ENCODE measurements at places on chromosomes 7 and 10.

- DNase-seq = no peak
These were observed 27.9 kb downstream of the BBS9 start for GRCh38 chr7:33157311-33157710.

DNA sequence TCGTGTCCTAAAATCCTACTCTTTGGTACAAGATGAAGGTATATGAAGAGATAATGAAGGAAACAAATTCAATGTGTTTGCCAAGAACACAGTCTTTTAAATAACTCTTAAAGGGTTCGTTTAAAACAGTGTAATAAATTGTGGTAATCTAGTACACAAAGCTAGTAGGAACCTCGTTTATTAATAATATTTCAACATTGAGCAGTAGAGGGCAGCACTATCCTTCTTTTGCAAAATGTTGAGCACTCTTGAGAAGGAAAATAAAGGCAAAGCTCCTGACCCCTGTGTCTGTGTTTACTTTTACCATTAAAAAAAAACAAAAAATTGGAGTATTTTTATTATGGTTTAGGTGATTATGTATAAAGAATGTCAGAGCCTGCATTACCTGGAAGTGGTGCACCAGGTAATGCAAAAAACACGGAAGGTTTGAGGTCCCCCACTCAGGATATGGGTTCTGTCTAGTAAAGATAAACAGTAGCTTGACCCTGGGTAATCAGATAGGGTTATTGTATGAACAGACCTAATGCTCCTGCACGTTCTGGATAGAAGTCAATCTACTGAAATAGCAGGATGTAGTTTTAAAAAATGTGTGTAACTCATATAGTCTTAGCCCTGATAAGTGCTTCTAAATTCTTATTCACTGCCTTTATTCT lies 5.7 kb upstream of the GOT1 start:
- no peak for DNase-seq

DNA sequence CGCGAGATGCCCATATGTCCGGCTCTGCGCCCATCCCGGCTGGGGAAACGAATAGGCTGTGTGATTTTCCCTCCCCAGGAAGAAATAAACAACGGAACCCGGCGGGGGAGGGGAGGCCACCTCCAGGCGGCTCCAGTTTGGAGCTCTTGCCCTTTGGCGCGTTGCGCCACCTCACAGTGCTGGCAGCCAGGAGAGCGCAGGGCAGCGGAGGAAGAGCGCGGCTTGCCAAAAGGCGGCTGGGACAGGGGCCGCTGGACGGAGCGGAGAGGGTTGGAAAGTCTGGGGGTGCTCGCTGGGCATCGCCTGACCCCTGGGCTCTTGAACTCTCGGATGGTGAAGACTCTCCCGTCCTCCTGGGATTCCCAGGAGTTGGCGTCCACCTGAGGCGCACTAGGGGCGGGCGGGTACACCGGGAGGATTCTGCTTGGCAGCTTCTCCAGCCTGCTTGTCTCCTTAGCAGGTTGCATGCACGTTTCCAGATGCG lies 5.3 kb upstream of the NEUROG3 start:
- DNase-seq = no peak

- DNase-seq = no peak
These were observed 108.2 kb downstream of the COL26A1 start for GRCh38 chr7:101470668-101471487.

DNA sequence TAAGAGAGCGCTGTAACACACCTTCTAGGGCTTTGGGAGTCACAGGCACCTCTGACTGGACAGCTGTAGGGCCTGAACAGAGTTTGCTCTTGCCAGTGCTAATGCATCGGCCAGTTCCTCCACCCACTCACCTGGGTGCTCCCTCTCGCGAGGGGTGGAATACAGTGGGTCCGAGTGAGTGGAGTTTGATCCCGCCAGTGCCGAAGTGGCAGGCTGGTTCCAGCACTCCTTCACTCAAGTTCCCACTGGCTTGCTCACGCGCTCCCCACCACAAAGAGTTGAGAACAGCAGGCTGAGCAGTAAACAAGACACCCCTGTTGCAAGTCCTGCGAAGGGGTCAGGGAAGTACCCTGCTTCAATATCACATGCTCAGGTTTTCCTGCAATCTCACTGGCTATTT lies 91.8 kb downstream of the SNX13 start:
- no peak for DNase-seq

GRCh38 chr10:90352288-90352687 lies 505.6 kb downstream of the HTR7 start:
- no peak for DNase-seq

DNA sequence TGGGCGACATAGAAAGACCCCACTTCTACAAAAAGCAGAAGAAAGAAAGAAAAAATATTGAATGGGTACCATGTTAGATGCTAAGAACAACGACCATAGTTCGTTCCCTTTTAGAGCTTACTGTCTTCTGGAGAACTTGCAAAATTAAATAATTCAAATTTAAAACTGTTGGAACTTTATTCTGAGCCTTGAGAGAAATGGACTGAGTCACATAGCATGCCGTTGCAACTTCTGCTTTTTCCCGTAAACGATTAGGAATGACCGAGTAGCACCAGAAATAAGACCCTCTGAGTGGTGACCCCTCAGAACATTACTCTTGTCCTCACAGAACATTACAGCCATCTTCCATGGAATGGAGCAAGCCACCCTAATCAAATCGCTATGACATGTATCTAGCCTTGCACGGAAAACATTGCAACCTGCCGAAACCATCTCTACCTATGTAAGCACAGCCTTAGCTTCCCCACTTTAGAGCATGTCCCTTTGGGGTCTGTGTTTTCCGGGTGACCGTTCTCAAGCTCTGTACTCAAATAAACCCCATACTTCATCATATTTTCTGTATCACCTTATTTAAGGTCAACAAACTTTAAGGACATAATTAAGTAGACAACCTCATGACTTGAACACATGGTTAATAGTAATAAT lies 179.1 kb downstream of the PRKCQ start:
- no peak for DNase-seq

GRCh38 chr7:148700661-148701064 lies 2.0 kb downstream of the CUL1 start:
- no peak for DNase-seq

GRCh38 chr10:24661376-24661775 lies 62.3 kb downstream of the ARHGAP21 start:
- no peak for DNase-seq

DNA sequence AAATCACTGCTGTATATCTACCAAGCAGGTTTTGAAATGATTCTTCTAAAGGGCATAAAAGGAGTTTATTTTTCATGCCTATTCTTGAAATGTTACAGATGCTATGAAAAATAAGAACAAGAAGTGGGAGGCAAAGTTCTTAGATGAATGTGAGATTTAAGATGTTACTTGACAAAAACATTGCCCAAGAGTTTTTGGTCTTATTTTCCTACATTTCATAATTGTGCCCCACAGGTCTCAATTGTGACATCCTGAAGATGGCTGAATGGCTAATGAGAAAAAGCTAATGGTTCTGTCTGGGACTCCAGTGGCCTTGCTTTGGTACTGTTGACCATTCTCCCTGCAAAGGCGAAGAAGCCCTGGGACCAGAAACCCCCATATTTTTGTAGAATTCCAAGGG lies 43.0 kb upstream of the IFRD1 start:
- no peak for DNase-seq

- DNase-seq = no peak
These were observed 276.9 kb downstream of the TCF7L2 start for GRCh38 chr10:113226831-113227445.

DNA sequence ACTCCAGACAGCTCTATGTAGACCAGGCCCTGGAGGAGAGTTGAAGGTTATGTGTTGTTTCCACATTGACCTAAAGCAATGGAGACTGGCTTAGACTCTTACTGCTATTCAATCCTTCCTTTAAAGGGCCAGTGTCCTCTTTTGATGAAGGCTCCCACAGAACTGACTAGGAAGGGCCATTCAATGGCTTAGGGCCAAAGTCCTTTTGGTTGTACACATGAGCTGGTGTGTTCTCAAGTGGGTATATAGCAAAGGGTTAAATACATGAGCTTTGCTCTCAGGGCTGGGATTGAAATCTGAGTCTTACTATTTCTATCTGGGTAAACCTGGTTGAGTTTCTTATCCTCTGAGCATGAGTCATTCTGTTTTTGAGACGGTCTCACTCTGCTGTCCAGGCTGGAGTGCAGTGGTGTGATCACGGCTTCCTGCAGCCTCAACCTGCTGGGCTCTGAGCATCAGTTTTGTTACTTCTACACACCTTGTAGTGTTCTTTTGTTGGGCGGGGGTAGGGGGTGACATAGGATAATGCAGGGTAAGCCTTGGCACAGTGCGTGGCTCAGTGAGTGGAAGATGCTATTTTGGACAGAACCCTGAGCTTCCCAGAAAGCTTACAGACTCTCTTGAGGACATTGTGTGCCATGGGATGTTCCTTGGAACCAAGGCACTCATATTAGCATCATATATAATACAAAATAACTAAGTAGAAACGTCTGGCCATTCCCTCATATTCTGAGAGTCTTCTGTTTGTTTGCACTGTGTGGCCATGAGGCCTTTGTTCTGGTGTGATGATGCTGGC lies 90.1 kb downstream of the ABCC2 start:
- DNase-seq = no peak

DNA sequence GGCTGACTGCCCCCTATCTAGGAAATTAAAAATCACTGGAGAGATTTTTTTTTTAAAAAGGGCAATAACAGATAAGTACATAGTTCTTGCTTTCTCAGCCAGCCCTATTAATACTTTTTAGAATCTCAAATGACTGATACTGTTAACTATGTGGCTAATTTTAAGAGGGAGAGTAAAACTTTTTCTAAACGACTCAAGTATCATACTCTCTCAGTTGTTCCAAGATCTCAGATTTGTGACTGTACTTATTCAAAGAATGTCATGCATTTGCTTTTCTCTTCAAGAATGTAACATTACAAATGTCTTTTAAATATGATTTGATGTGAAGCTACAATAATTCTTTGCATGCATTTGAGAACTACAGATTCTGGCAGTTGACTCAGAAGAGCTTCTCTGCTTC lies 55.4 kb upstream of the RAB11FIP2 start:
- no peak for DNase-seq

GRCh38 chr7:31744294-31744874 lies 57.4 kb downstream of the PPP1R17 start:
- no peak for DNase-seq

- no peak for DNase-seq
These were observed 201.0 kb upstream of the PTN start for GRCh38 chr7:137544453-137545058.

DNA sequence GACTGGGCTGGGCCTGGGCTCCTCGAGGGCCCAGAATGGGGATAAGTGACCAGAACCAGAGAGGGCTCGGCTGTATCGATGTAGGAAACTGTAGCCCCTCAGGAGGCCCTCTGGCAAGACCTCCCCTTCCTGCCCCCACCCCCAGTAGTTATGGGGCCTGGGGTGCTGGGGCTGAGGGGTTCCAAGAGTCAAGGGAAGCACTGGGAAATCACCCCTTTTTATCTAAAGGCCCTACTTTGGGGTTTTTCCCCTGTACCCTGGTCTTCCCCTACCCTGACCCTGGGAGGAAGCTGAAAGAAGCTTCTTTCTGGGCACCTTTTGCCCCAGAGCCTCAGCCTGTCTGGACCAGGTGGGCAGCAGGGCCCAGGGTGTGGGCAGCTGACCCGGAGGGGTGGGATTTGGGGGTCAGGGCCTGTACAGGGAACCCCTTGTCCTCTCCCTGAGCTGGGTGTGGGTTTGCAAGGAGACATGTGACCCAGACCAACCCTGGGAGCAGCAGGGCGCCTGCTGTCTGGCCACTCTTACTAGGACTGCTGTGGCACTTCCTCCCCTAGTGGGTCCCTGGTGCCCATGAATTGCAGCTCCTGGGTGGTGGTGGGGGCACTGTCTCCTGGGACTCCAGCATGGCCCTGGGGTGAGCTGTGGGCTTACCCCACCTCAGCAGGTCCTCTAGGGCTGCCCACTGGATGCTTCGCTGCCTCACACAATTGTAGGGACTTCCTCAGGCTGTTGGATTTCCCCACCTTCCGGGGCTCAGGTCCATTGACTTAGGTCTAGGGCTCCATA lies 1.5 kb downstream of the IRF5 start:
- DNase-seq = no peak

- no peak for DNase-seq
These were observed 8.9 kb downstream of the CDK14 start for GRCh38 chr7:90605055-90605454.

DNA sequence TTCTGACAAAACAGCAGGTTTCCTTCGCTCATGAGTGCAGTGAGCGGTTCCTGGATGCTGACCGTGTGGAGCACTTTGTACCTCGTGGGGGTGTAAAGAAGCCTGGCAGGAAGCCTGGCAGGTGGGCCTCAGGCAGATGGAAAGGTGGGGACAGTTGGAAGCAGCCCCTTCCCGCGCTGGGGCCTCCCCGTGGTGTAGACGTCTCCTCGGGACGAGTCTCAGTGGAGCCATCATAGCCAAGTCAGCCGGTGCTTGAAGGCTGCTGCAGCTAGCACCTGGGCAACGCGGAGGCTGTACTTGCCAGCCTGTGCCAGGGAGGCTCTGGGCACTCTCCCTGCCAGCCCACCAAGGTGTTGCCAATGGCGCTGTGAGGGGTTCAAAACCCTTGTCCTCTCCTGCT lies 154.5 kb downstream of the WDR37 start:
- DNase-seq = no peak

DNA sequence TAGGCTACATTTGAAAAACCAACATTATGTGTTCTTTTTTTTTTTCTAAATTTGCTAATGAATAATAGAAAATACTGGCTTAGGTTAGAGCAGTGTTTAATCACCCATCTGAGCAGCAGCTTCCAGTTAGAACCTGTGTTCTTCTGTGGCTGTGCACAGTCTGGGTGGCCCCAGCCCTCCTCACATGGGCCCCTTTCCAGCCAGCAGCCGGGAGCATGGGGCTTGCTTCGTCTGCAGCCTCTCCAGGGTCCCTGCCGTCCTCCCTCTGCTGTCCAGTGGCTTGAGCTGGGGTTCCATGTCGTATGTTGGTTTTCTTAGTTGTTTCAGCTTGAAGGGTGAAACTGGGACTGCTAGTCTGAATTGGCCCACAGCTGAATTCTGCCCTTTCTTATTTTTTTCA lies 37.3 kb downstream of the BNIP3 start:
- DNase-seq = no peak

DNA sequence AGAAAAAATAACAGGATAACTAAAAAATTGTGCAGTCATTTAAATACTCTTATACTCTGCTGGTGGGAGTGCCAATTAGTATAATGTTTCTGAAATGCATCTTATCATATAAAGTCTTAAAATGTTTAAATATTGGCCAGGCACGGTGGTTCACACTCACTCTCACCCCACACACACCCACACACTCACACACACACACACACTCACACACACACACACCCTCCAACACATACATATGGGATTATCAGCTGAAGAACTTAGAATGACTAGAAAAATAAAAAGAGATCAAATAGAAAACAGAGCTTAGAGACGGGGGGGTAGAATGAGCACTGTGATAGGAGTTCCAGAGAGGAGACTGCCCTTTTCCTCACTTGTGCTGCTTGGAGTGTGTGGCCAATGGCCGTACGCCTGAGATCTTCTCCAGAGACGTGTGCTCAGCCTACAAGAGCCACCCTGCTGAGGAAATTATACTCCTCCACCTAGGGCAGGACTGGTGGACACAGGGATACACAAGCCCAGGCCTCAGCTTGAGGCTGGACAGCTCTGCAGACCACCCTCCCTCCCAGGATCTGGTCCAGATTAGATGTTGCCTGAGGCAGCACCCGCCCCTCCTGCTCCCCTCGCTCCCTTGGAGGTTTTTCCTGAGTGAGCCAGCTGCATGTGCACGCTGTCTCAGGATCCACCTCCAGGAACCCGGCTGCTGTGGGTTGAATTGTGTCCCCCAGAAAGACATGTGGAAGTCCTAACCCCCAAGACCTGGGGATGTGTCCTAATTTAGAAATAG lies 26.5 kb upstream of the PRKAG2 start:
- DNase-seq = no peak
